ENCODE measurements at places on chromosomes 2 and 18.
A peak's percentile ranks its signal among the peaks of the same experiment; 100 is the strongest.

GRCh38 chr2:102155703-102156515 is 13.4 kb downstream of the IL1R1 start:
- no peak for DNase-seq

DNA sequence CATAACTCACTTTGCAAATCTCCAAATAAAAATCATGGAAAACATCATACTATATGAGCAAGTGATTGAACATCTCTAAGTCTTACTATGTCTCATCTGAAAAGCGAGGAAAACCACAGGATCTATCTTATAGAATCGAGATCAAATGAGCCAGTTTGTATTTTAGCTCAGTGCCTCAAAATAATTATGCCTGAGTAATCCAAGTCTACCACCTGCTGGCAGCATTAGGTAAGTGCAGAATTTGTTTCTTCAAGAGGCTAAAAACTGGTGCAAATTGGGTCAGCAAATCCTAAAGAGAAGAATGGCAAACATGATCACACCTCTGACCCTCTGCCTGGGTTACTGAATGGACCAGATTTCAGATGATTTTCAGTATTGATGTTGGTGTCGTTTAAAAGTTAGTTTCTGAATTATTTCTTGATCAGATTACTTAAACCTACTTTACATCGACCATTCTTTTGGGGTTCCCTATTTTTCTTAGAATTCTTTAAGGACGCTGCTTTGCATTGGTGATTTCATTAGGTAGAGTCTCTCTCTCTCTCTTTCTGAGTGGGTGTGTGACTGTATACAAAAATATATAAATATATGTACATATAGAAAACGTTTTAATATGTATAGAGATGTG is 12.7 kb upstream of the FHOD3 start:
- peak; percentile 71 for DNase-seq

DNA sequence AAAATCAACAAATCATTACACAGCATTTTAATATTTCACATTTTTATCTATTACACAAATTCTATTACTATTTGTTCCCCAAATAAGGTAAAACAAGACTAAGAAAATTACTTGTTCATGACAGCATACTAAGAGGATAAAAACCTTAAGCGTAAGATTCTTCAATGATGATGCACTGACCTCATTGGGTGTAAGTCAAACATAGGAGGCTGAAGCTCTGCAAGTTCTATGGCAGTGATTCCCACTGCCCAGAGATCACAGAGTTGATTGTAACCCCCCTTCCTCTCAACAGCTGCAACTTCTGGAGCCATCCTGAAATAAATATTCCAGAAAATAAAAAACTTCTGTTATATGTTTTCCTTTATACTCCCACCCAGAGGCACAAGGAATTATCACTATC is 82.2 kb upstream of the CDKL4 start:
- no peak for DNase-seq

- DNase-seq, result no peak
Measured at GRCh38 chr2:29032189-29032588, 42.1 kb downstream of the PCARE start.

- DNase-seq, result no peak
Measured at GRCh38 chr2:107340955-107341354, 455.0 kb upstream of the ST6GAL2 start.
